Left ventricle myocardium superior (tissue), 1 donor: ENCODE measurements at places on chromosomes 1 and 21.

GRCh38 chr1:216883518-216883917 lies 160.3 kb upstream of the ESRRG start:
- no peak for DNase-seq

DNA sequence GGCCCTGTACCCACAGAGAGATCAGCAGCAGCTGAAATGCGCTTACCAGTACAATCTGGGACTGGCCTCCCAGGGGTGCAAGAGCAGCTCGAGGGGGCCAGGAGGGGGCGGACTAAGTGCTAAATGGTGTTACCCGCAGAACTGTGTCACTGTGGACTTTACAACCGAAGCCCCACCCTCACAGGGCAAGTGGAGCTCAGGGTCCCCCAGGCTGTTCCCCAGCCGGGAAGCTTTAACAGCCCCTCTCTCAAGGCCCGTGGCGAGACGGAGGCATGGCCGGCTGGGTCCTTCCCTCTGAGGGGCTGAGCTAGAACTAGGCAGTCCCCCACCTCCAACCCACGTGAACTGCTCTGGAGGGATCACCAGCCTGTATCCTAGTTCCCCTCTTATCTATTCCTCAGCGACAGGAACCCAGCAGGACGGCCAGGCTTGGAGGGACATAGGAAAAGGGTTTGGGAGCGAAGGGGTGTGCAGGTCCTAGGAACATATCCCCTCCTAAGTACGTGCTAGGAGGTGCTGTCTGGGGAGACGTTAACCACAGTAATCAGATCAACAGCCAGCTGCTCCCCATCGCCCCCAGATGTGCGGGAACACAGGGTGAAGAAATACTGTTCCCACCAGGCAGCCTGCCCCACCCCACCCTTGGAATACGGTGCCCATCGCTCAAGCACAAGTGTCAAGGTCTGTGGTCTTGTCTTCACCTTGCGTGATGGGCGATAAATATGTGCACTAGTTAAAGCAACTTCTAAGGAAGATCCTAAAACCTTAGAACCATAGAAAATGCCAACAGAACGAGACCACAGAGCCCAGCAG lies 24.4 kb downstream of the ZBTB17 start:
- no peak for DNase-seq

DNA sequence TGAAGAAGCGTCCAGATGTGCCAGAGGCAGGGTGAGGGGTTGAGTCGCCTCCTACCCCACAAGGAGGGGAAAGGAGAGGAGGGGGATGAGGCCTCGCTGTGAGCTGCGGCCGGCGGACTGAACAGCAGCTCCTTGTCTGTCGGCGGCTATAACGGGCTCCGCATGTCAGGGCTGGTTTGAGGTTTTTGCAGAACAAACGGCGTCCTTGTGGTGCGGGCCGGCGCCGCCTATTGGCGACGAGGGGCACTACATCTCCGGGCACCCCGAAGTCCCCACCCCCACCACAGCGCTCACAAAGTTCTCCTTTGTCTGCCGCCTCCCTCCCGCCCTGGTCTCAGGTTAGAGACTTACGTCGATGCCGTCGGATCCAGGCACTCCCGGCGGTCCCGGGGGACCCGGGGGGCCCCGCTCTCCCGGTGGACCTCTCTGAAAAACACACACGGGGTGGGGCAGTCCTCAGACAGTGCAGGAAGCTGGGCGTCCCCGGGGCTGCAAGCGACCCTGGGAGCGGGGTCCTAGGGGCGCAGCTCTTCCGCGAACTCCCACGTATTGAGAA lies 1.8 kb downstream of the COL9A2 start:
- DNase-seq: peak; percentile 84

GRCh38 chr1:52209429-52209828 lies 67.5 kb downstream of the ZFYVE9 start:
- DNase-seq: no peak

GRCh38 chr1:65277605-65278347 lies 31.6 kb upstream of the DNAJC6 start:
- DNase-seq: no peak

- no peak for DNase-seq
Measured at GRCh38 chr1:159055181-159055641, 21.4 kb downstream of the AIM2 start.

DNA sequence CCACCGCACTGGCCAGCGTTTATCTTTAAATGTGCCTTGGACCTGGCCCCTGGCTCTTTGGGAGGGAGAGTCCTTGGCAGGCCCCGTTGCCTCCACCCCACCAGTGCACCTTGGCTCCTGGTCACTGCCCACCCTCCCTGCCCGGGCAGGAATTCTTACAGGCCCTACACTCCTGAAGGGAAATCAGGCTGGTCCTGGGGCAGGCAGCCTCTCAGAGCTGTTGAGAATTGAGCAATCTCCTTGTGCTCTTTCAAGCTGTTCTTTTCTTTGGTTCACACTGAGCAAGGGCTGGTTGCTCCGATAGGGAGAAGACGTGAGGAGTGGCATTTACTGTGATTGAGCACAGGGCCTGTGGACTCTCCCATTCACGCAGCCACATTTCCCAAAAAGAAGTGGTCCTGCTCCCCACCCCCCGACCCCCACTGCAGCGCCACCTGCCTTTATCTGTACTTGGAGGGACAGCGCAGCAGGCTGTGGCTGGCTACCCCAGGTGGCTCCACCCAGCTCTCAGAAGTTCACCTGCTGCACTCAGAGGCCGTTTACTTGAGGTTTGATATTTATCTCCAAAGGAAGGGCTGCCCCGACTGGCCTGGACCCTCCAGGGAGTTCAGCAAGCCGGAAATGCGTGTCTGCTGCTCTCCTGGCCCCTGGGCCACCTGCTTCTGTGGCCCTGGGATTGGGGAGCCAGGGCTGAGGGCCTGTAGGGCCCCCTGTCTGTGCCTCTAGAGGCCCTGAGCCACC lies 47.8 kb downstream of the SKI start:
- peak; percentile 56 for DNase-seq

GRCh38 chr1:160626509-160627342 lies 20.1 kb downstream of the SLAMF1 start:
- DNase-seq: no peak

DNA sequence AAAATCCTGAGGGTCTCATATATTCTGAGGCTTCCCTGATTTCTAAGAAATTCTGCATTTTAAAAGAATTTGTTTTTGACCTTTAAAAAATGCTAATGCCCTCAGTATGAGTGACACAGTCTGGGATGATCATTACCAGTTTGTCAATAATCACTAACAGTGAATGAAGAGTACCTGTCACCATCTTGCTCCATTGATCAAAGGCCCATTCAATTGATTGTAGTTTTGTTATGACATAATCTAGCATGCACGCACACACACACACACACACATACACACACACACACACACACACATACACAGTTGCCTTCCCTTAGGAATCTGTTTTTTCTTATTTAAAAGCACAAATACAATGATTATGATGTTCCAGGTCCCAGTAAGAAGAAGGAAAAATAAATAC lies 250.4 kb downstream of the NFIA start:
- no peak for DNase-seq

GRCh38 chr1:13583966-13584791 lies 547 bp downstream of the PDPN start:
- DNase-seq: peak; percentile 71

DNA sequence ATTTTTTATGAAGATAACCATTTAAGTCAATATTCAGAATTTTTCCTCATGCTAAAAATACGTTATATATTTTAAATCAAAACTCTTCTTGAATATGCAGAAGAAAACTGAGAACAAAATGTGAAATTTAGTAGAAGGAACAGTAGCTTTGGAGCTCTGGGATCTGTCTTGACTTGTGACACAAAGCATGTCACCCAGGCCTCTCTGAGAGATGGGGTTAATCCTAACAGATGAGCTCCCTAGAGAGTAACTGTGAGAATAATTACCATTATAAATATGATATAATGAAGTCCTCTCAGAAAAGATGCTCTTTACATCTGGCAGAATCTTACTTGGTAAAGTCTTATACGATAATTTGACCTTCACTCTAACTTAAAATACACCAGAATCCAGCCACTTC lies 272.0 kb downstream of the PTPRC start:
- no peak for DNase-seq

DNA sequence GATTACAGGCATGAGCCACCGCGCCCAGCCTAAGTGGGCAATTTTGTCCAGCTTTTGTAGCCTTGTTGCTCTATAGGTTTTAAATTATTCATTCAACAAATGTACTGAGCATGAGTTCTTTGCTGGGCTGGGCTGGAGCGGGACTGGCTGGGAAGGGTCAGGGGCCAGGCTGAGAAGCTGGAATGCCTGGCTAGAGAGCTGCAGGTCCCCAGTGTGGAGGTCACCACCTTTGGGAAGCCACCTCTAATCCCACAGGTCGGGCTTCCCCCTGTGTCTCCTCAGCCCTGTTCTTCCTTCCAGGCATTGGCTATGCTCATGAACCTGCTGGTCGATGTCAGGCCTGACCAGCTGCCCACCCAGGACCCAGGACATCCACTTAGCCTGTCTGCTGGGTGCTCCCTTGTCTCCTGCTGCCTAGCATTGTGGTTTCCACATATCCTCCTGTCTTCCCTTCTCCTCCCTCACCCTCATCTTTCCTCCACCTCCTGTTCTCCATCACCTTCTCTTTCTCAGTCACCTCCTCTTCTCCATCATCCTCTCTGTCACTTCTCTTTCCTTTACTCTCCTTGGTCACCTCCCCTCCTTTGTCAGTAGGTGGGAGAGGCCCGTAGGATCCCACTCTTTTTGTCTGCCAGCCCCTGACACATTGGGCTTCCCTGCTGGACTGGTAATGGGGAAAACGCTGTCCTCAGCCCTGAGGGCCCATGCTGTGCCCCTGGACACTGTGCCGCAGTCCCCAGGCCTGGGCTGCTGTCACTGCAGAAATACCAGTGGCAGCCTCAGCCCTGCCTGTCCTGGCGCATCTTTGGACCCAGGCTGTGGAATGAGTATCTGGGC lies 23.8 kb downstream of the SERINC2 start:
- no peak for DNase-seq

DNA sequence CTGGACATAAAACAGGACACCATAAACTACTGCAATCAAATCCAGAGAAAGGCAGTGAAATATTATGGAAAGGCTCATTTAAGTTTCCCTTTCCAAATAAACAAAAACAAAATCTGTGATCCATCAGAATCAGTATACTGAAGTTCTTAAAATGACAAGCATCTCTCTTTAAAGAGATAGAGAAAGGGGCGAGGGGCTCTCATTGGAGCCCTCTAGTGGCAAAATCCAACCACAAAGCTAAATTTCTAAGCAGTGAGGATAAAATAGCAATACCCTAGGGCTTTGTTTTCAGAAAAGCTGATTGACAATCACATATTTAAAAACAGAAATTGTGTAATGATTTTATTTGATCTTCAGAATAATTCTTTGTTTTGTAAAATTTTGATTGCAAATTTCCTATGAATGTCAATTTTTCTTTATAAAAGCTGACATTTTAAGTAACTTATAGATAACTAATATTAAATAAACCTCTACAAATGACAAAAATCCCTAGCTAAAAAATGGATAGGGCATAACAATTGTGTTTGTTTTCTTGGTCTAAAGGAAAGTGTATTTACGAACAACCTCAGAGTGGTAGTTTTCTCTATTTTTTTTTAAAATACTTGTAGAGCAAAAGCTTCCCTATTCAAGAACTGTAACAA lies 138.2 kb downstream of the COL24A1 start:
- DNase-seq: no peak

- DNase-seq: no peak
Measured at GRCh38 chr1:223175032-223175431, 32.0 kb upstream of the TLR5 start.

DNA sequence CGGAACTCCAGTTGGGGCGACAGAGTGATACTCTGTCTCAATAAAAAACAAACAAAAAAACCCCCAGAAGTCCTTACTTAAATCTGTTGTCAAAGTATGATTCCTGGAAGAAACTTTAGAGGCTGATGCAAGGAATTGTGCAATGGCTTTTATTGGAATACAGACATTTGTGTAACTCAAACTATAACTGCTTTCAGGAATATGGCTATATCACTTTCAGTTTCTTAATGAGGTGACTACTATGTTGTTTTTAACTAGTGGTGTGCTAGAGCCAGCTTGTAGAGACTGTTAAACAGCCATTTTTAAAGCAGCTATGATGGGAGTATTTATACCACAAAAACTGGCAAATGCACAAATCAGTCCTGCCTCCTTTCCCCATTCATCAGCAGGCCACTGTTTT lies 22.7 kb upstream of the DNAJC28 start:
- no peak for DNase-seq

DNA sequence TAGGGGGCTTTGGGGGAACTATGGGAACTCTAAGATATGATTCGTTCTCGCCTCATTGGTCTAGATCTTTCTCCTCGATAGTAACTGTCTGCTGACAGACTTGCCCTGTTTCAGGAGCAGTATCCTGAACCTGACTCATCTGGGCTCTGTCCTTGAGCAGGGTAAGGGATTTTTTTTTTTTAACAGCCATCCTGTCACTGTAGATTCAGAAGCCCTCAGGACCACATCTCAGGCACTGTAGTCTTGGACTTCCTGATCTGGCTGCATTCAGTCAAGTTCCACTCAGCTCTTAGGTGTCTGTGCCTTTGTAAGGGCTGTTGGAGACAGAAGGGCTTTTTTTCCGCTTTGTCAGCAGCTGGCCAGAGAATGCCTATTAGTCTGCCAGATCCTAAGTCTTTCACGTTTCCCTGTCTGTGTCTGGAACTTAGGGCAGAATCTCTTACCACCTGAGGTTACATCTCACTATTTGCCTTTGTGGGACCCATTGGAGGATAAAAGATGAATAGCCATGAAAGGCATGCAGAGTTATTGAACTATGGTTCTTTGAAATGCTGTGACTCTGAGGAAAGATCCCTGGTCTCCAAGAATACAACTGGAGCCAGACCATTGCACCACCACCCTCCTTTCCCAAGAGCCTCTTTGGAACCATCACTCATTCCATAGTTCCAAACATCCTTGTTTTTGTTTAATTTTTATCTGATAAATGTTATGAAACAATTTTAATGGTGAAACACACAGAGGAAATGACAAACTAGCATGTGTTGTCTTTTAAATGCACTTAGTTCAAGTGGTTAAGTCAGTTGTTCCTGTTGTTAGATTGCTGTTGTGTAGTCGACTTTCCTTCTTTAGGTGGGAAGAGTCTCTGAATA lies 49.7 kb upstream of the MACF1 start:
- DNase-seq: no peak

GRCh38 chr1:235624721-235625333 lies 24.8 kb downstream of the GNG4 start:
- no peak for DNase-seq

- DNase-seq: no peak
Measured at GRCh38 chr1:24830680-24831272, 85.5 kb downstream of the CLIC4 start.

- no peak for DNase-seq
Measured at GRCh38 chr1:162562470-162562828, 927 bp downstream of the UAP1 start.

- no peak for DNase-seq
Measured at GRCh38 chr1:201381130-201381529, 3.6 kb upstream of the TNNT2 start.
